Kidney (tissue), 22 donors: ENCODE measurements at places on chromosomes 5 and 9. TPM values are rescaled to one million over a fixed set of nuclear protein-coding genes. Genes with fewer than 3 reads are reported as not detected.
A peak's percentile ranks its signal among the peaks of the same experiment; 100 is the strongest.

Gene ADRA1B
- total RNA-seq = 1.6 TPM

DNA sequence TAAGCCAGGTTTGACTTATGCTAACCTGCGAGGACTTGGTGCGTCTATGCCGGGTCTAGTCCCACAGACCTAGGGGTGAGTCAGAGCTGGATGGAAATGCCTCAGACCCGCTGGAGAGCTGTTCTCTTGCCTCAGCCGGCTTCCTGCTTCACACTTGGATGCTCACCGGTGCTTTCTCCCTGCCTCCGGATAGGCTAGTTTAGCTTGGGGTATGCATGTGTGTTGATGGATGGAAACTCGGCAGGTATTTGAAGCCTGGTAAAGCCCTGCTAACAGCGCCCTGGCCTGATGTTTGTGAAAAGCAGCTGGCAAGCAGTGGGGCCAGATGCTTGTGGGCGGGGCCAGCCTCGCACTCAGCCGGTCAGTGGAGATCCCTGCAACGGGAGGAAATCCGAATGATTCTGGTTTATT is 29.3 kb downstream of the PRRC2B start:
- DNase-seq = peak; percentile 93
- H3K36me3 ChIP-seq = no peaks in the 10 kb centered on the region
- H3K27me3 ChIP-seq = no peaks in the 10 kb centered on the region

- DNase-seq = no peak
- no peaks in the 10 kb centered on the region for H3K4me1 ChIP-seq
- H3K4me3 ChIP-seq = no peak overlapping the region
- H3K27ac ChIP-seq = no peak overlapping the region
- H3K36me3 ChIP-seq = no peaks in the 10 kb centered on the region
- H3K27me3 ChIP-seq = no peaks in the 10 kb centered on the region
Observed at GRCh38 chr9:92186631-92187030, 71.4 kb upstream of the SPTLC1 start.

Gene CDC14B
- total RNA-seq = 19.6 TPM

DNA sequence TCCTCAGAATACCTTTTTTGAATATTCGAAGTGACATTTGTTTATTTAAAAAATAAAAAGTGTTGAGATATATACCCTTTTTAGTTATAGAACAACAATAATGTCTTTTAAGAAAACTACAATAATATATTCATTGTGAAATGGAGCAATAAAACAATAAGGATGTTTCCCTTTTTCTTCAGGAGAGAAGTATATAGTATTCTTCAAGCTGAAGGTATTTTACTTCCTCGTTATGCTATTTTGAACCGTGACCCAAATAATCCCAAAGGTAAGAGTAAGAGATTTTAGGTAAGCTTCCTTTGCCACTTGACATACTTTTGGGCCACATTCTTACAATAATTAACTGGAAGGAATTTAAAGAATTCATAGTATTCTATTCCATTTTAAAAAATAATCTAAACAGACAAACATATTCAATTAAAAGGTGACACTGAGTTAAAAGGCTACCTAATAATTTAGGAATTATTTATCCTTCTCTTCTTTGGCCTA is 18.1 kb downstream of the PPIP5K2 start:
- H3K36me3 ChIP-seq = no peaks in the 10 kb centered on the region
- H3K4me1 ChIP-seq = no peaks in the 10 kb centered on the region
- no peaks in the 10 kb centered on the region for H3K27me3 ChIP-seq
- H3K27ac ChIP-seq = no peak overlapping the region
- DNase-seq = no peak
- H3K4me3 ChIP-seq = no peak overlapping the region

GRCh38 chr5:125559296-125559695 is 812.9 kb upstream of the ZNF608 start:
- H3K27ac ChIP-seq = no peak overlapping the region
- no peaks in the 10 kb centered on the region for H3K36me3 ChIP-seq
- H3K4me1 ChIP-seq = no peaks in the 10 kb centered on the region

DNA sequence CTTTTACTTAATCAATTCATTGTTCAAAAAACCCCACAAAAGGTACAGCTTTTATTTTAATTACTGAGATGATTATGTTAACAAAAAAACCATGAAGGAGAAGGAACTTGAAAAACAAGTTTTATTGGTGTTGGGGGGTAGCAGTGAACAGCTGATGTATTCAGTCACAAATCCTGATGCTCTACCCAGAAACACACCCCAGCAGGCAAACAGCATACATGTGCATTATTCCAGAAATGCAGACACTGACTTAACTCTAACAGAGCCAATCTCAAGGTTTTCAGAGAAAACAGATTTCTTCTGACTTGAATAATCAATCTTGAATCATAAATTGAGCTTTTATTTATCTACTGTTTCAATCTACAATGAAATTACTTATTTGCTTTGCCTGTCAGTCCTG is 175.2 kb downstream of the ZSWIM6 start:
- H3K27ac ChIP-seq = no peak overlapping the region
- H3K27me3 ChIP-seq = no peaks in the 10 kb centered on the region
- no peaks in the 10 kb centered on the region for H3K4me1 ChIP-seq
- peak; percentile 20 for DNase-seq
- no peak overlapping the region for H3K4me3 ChIP-seq

DNA sequence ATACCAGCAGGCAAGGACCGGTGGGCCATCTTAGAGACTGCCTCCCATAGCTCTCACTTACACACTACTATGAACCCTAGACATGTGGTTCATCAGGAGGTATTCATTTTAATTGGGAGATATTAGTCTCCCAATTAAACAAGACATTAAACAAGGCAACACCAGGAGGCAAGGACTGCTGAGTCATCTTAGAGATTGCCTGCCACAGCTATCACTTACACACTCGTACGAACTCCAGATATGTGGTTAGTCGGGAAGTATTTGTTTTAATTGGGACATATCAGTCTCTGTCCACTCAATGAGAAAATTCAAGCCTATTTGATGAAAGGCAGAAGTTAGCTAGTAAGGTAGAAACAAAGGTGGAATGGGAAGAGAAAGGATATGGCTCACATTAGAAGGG is 343.9 kb downstream of the NFIB start:
- no peak for DNase-seq
- H3K4me1 ChIP-seq = no peaks in the 10 kb centered on the region
- H3K4me3 ChIP-seq = no peak overlapping the region
- no peaks in the 10 kb centered on the region for H3K27me3 ChIP-seq
- H3K27ac ChIP-seq = no peak overlapping the region
- no peaks in the 10 kb centered on the region for H3K36me3 ChIP-seq

DNA sequence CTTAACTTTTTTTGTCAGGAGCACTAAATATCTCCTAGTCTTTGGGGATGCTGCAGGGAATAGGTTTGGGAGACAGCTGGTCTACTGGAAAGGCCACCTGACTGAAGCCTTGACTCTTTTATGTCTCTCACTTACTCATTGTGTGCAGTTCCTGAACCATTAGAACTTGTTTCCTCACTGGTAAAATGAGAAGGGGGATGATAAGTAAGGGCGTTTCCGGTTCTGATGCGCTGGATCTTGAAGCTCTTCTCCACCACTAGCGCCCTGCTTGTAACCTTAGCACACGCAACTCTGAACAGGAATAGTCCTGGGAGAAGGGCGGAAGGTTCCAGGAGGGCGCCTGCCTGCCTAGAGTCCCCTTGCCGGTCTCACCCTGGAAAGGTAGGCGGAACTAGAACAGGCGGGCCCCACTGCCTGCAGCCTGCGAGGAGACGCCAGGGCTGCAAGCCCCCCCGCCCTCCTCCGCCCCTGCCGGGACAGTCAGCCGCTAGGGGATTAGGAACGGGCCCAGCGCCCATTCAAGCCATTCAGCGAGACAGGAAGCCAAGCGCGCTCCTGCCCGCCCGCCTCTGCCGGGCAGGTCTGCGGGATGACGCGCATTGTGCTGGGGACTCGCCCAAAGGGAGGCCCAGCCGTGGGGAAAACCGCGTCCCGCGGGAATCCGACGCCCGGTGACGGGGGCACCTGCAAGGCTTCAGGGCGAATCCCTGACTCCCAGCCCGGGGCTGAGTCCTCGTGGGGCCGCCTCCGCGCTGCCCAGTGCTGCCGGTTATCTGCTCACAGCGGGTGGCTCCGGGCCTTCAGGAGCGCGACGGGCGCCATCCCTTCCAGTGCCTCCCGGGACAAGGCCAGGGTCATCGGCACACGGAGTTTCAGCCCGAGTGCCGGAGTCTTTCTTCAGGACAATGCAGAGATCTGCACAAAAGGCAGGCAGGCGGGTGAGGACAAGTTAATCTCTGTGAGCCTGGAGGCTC is 44.0 kb upstream of the XPA start:
- peaks cover 4% of the 10 kb centered on the region for H3K4me1 ChIP-seq
- H3K27ac ChIP-seq = no peak overlapping the region
- no peaks in the 10 kb centered on the region for H3K36me3 ChIP-seq
- peak; percentile 79 for DNase-seq
